Left lung (tissue), 14 donors: ENCODE measurements at places on chromosomes 7 and 10. TPM values are rescaled to one million over a fixed set of nuclear protein-coding genes. Genes with fewer than 3 reads are reported as not detected.

DNA sequence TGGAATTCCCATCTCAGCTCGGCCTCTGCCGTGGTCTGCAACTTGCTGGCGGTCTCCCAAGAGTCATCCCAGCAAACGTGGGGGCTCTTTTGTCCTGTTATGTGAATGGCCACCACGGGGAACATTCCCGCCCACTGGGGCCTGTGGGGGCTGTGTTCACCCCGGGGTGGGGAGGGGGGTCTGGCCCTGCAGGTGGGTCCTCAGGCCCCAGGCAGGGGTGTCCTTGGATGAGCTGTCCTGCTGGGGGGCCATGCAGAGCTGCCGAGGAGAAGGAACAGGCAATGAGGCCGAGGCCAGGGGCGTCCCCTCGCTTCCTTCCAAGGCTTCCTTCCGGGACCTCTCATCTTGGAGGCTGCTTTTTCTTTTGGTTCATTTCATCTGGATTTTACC, 24.4 kb upstream of the PITRM1 start:
- H3K4me3 ChIP-seq, result no peak overlapping the region
- H3K36me3 ChIP-seq, result no peaks in the 10 kb centered on the region
- H3K27ac ChIP-seq, result no peak overlapping the region
- no peak for DNase-seq
- H3K27me3 ChIP-seq, result peaks cover 37% of the 10 kb centered on the region

DNA sequence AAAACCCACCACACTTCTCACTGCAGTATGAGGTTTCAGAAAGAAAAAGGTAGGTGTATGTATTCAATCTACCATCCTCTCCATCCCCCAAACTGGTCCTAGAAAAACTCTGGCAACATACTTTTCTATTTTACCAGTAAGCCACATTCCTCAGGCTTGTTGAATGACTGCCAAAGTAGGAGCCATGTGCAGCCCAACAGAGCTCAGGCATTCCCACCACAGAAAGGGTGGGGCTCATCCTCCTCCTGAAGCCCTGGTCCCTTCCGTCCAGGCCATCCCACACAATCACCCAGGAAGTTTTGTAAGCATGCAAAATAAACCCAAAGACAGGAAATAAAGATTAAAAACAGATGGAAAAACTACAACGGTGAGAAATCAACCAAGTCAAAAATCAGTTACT, 57.2 kb downstream of the MAD1L1 start:
- H3K36me3 ChIP-seq, result peaks cover 14% of the 10 kb centered on the region
- H3K27ac ChIP-seq, result no peak overlapping the region
- no peak for DNase-seq

- no peaks in the 10 kb centered on the region for H3K4me1 ChIP-seq
- H3K27ac ChIP-seq, result no peak overlapping the region
Observed at GRCh38 chr10:1101946-1102345, 45.8 kb downstream of the WDR37 start.

- H3K4me1 ChIP-seq, result no peaks in the 10 kb centered on the region
- H3K4me3 ChIP-seq, result no peak overlapping the region
- H3K27me3 ChIP-seq, result no peaks in the 10 kb centered on the region
- no peak for DNase-seq
- H3K27ac ChIP-seq, result no peak overlapping the region
- H3K36me3 ChIP-seq, result no peaks in the 10 kb centered on the region
Observed at GRCh38 chr7:118006979-118007378, 133.7 kb upstream of the CTTNBP2 start.

DNA sequence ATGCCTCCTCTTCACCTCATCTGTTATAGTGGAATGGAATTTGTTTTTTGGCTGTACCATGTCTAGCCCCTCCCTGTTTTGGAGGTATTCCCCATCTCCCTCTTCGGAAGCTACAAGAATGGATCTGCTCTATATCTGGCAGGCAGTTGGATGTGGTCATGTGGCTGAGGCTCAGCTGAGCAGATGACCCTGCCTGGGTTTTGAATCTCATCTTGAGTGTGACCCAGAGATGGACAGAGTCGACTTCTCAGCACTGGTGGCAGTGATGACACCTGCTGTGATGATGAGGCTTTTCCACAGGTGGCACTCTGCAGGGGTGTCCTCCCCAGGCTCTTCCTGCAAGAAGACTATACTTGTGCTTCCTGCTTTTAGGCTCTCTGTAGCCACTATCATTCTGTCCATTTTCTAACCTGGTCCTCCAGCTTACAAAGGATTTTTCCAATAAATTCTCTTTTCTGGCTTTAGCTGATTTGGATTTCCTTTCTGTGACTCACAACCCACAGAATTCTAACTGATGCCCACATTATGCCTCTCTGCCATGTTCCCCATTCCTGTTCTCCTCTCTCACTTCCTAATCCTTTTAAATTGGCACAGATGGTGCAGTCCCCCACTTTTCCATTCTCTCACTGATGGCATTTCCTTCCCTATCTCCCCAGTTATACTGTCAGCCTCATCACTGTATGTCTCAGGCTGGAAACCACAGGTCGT, 7.5 kb upstream of the ARHGAP22 start:
- no peak overlapping the region for H3K27ac ChIP-seq
- no peak for DNase-seq
- peaks cover 12% of the 10 kb centered on the region for H3K4me1 ChIP-seq
- no peak overlapping the region for H3K4me3 ChIP-seq

DNA sequence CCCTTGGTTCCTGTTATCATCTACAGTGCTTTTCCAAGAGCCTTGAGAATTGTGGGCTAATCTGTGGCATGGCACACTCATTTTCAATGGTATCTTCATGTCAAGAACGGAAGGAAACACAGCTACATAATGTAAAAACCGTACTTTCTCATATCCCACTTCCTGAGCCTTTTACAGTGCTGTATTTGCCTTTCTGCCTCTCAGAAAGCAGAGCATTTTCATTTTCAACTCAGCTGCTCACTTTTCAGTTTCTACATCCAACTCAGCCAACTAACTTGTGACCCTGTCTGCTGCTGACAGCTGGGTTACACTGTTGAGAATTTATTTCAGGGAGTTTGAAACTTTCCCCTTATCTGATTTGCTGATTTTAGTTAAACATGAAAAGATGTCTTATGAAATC, 875.8 kb upstream of the KCND2 start:
- H3K36me3 ChIP-seq, result no peaks in the 10 kb centered on the region
- H3K27ac ChIP-seq, result no peak overlapping the region
- no peaks in the 10 kb centered on the region for H3K4me1 ChIP-seq
- no peak overlapping the region for H3K4me3 ChIP-seq

GRCh38 chr7:140778975-140779374, 82.5 kb downstream of the NDUFB2 start:
- no peaks in the 10 kb centered on the region for H3K27me3 ChIP-seq
- no peaks in the 10 kb centered on the region for H3K4me1 ChIP-seq
- H3K4me3 ChIP-seq, result no peak overlapping the region
- H3K27ac ChIP-seq, result no peak overlapping the region
- no peaks in the 10 kb centered on the region for H3K36me3 ChIP-seq

Gene GNGT1
- not detected for polyA plus RNA-seq

Gene TMEM139
- polyA plus RNA-seq, result 9.0 TPM
